HS-27A (cell line): ENCODE measurements at places on chromosomes 12 and 14.

GRCh38 chr12:89238593-89238992 is 113.7 kb downstream of the DUSP6 start:
- no peak for DNase-seq

DNA sequence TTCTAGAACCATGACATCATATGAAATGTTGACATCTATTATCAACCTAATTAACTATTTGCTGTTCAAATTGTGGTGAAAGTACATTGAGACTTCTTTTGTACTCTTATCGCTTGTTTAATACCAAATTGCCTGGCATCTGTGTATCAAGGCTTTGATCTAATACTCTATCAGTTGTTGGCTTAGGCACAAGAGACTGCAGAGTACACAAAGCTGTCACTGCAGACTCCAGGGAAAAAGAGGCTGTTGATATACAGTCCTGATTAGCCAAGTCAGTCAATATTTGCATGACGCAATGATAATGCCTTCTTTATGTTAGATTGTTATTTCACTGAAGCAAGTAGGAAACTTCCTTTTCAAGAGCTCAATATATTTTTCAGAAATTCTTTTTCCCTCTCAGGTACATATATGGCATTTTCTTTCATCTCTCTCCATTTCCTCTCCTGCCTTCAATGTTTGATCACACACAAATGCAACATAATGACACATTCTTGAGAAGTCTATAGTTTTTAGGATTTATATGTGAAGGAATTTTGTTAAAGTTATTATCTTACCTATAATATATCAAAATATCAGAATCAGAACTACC is 32.3 kb upstream of the PTCSC3 start:
- DNase-seq: no peak

DNA sequence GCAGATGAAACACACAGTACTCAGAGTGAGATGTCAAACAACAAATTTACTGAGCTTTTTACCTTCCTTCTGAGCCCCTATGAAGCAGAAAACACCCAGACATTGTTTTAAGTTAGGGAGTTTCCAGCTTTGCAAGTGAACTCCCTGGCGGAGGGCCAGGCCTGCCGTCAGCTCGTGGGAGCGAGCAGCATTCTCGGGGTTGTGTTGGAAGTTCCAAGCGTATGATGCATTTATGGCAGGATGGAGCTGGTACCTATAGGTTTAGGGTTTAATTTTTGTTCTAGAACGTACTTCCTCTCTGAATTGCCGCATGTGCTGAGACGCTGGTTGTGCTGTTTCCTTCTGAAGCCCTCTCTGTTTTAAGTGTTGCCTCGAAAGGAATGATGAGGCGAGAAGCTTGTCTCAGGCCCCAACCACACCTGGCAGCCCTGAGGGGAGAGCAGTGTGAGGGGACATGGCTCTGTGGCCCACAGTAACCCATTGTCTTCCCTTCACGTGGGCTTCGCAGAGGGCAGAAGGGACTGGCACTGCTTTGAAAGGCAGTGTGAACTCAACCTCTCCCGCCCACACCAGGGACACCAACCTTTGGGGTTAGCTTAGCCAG is 76.6 kb downstream of the SSPN start:
- DNase-seq: peak; percentile 36

DNA sequence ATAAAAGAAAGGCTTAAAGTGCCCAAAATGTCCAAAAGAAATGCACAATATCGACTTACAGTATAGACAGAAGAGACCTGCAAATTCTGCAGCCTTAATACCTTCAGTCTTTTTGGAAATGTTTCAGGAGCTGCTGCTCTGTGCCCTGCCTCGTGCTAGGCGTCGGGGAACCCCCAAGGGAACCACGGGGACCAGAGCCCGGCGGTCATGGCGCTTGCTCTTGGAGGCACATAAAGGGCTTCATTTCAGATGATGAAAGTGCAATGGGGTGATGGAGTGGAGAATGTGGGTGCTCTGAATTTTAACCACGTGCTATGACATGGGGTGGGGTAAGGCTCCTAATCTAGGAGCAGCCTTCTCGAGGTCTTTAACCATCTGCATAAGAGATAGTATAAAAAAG is 14.8 kb upstream of the AACS start:
- DNase-seq: no peak

- DNase-seq: no peak
These were observed 30.0 kb downstream of the TUNAR start for GRCh38 chr14:95906591-95906990.

DNA sequence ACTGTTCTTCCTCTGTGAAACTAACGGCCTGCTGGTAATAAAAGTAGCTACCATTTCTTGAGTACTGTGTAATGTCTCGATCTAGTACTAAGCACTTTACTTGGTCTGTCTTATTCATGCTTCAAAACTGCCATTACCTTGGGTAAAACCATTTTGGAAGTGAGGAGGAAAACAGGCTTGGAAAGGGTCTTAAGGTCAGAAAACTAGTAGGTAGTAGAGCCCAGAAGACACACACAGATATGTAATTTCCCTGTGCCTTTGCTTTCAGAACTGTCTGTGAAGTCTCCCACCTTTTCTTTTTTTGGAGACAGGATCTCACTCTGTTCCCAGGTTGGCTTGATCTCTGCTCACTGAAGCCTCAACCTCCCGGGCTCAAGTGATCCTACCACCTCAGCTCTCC is 3.4 kb upstream of the DDX55 start:
- no peak for DNase-seq

- DNase-seq: peak; percentile 88
These were observed 37.2 kb downstream of the RDH12 start for GRCh38 chr14:67738740-67739504.

DNA sequence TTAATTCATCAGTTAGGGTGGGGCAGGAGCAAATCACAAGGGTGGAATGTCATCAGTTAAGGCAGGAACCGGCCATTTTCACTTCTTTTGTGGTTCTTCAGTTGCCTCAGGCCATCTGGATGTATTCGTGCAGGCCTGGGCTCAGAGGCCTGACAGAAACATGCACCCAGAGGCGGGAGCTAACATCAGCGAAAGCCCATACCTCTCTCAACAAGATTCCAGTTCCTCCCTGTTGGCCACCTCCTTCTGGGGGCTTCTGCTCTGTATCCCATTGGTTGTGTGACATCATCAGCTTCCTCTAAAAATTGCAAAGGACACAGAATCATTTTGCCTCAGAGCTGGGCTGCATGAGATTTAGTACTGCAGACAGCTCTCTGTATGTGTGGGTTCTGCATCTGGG is 134.3 kb downstream of the ZNF664 start:
- DNase-seq: no peak

DNA sequence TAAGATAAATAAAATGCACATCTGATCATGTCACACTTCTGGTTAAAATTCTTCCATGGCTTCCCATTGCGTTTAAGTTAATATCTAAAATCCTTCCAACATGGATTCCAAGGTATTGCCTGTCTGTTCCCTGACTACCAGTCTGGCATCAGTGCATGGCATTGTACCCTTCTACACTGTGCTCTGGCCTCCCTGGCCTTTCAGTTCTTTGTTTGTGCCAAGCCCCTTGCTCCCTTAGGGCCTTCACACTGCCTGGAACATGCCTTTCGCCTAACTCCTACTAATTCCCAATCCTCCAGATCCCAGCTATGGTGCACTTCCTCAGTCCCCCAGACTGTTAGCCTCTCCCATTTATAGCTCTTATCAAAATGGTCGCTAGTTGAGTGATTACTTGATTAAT is 6.3 kb downstream of the CIPC start:
- no peak for DNase-seq

- no peak for DNase-seq
These were observed 172.2 kb downstream of the FLRT2 start for GRCh38 chr14:85702191-85702590.

- DNase-seq: no peak
These were observed 286.4 kb upstream of the TMEM132C start for GRCh38 chr12:127980585-127980984.

- DNase-seq: no peak
These were observed 94.3 kb upstream of the PDE3A start for GRCh38 chr12:20274008-20274407.

DNA sequence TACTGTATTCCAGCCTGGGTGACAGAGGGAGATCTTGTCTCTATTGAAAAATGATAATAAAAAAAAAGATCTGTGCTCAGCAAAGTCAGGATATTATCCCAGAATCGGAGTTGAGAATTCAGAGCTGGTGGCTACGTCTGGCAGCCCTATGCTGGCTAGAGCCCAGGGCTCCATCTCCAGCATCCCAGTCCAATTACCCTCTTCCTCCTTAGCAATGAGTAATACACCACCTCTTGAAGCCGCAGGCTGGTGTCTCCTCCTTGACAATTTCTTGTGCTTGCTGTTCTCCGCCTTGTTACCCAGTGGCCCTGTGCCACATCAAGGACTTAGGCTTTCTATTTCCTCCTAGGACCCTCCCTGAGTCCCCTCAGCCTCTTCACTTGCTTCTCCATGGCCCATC is 38.4 kb upstream of the DDX11 start:
- DNase-seq: no peak

GRCh38 chr12:85725991-85726390 is 110.2 kb downstream of the RASSF9 start:
- no peak for DNase-seq

DNA sequence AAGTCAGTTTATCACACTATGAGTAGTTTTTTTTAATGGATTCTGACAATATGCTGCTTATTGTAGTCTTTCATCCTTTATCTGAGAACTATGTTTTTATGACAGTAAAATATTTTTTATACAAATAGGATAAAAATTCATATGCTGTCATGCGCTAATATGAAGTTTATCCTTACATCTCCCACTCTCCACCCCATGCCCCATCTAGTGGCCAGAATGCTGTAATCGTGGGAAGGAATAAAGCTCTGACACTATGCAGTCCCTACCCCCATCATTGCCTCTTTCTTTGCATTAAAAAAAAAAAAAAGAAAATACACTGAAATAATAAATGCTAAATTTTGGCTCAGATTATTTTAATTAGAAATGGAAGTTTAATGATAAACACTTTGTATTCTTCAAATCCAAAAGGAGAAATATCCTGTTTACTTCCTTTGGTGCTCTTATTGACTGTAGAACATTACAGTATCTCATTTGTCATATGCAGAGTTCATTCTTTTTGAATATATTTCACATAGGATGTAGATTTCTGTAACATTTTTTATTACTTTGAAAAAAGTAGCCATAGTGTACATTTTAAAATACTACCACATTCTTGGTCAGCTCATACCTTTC is 145.9 kb upstream of the SLCO1C1 start:
- DNase-seq: peak; percentile 40

DNA sequence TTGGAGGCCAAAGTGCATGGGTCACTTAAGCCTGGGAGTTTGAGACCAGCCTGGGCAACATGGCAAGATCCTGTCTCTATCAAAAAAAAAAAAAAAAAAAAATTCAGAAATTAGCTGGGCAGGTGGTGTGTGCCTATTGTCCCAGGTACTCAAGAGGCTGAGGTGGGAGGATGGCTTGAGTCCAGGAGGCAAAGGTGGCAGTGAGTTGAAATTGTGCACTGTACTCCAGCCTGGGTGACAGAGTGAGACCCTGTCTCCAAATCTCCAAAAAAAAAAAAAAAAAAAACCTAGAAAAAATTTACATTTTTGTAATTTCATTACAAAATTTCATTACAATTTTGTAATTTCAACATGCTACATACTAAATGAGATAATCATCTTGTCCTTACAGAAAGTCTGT is 42.7 kb downstream of the SYNE2 start:
- no peak for DNase-seq

- no peak for DNase-seq
These were observed 493.3 kb downstream of the EGLN3 start for GRCh38 chr14:33457617-33458016.

DNA sequence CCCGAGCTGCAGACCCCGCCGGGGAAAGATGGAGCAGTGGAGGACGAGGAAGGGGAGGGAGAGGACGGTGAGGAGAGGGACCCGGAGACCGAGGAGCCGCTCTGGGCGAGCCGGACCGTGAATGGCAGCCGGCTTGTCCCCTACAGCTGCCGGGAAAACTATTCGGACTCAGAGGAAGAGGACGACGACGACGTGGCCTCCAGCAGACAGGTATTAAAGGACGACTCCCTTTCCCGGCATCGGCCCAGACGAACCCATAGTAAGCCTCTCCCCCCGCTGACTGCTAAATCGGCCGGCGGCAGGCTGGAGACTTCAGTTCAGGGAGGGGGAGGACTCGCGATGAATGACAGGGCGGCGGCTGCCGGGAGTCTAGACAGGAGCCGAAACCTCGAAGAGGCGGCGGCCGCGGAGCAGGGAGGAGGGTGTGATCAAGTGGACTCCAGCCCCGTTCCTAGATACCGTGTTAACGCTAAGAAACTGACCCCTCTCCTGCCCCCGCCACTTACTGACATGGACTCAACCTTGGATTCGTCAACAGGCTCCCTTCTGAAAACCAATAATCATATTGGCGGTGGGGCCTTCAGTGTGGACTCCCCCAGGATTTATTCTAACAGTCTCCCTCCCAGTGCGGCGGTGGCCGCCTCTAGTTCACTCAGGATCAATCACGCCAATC is 962 bp downstream of the LEMD3 start:
- no peak for DNase-seq

DNA sequence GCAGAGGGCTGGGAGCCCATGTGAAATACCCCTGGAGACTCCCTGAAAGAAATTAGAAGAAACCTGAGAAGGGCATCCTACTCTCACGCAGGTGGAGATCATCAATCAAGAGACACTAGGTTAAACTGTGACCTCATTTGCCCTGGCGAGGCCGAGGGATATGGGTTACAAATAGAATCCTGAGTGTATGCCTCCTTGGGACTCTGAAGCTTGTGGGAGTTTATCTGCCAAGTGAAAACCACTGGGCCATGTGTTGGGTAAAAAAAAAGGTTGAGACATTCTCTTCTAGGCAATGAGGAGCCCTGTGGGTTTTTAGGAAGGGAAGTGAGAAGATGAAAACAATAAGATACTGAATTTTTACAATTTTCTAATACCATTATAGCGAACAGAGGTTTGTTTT is 160.7 kb upstream of the ARID2 start:
- no peak for DNase-seq

- DNase-seq: no peak
These were observed 460.6 kb downstream of the AACS start for GRCh38 chr12:125525879-125526278.

DNA sequence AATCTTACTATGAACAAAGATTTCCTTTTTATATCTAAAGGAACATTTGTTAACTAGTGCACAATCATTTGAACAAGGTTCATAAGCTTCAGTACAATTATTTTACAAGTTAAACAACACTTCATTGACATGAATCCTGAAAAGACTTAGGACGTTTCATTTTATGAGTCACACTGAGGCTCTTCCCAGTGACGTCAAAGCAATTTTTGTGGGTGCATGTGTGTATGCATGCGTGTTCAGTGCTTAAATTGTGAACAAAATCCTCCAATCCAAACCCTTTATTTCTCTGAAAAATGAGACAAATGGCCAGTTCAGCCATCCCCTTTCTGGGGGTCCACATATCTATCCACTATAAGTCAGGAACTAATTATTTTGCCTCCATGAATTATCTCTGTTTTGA is 2.9 kb downstream of the LMNTD1 start:
- no peak for DNase-seq

- DNase-seq: no peak
These were observed 11.4 kb upstream of the SOS2 start for GRCh38 chr14:50242566-50243310.

DNA sequence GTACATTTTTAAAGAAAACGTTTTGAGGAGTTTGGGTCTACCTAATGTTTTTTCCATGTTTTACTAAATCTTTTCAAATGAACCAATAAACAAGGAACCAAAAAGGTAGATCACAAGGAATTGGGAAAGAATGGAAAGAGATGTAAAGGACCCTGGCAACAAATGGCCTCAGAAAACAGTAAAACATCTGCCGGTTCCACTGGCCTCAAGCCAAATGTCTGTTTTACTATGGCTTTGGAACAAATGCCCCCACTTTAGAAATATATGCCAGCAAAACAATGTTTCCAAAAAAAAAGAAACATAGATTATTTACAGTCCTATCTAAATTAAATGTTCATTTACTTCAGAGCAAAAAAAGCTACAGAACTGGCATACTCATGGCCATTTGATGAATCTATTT is 3.0 kb downstream of the TRMT5 start:
- DNase-seq: no peak
